NCI-H69 (cell line): ENCODE measurements at places on chromosomes 2 and 18.

DNA sequence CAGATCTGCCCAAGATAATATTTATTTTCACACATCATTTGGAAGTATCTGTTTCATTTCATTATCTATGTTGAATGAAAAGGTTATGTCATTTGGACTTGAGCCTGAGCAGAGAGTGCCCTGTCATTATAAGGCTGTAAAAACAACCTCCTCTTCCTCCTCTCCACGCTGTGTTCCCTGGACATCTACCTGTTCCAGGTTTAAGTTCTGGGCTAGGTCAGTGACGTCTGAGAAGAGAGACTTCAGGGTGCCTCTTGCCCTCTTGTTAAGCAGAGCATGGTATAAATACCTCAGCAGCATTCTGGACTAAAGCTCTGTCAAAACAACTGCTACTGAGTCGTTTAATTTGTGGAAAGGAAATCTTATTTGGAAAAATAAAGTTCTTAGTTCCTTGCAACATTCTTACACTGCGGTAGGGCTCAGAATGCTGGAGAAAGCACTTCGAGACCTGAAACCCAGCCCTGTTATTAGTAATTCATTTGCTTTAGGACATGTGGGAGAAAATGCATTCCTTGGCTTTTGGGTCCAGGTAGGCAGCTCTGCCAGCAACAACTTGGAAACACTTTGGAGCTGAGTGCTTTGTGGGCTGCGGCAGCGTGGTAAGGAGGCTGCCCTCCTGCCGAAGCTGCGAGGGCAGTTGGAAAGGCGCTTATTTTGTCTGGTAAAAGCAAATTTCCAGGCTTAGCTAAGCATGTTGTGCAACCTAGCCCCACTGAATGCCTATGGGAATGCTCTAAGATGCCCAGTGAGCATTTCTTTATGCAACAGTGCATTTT, 91.8 kb upstream of the NEDD4L start:
- no peak for DNase-seq

- no peak for DNase-seq
Measured at GRCh38 chr2:201262718-201263117, 2.4 kb downstream of the CASP8 start.

DNA sequence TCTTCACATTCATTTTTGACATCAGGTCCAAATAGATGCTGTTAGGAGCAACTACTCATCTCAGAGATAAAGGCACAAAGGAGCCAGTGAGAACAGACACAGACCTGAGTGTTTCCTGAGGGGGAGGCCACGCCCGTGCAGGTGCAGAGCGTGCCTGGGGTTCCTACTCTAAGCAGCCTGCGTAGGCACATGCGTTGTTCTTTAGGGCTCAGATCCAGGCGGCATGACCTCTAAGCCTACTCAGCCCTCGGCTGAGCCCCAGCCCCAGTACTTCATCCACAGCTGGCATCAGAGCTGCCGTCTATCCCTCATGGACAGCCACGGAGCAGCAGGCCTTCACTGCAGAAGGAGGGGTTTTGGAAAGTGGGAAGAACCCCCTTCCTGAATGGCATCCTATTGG, 54.9 kb upstream of the PXDN start:
- no peak for DNase-seq

DNA sequence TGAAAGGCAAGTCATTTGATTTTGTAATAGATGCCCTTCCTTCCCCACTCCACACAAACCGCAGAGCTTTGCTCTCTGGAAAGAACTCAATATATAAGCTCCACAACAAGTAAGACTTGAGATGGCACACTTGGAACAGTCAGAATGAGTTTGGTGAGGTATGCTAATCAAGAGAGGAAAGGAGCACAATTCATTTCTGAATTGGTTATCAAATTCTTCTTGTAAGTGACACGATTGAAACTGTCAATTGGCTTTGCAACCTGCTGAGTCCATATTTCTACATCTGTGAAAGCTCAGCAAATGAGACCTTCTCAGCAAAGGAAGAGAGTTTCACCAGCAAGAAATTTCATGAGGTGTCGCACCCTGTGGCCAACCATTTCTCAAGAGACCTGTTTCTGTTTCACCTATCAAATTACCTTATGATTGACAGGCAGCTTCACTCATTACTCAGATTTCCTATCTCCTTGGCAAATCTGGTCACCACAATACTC, 19.1 kb downstream of the CTLA4 start:
- DNase-seq: no peak

DNA sequence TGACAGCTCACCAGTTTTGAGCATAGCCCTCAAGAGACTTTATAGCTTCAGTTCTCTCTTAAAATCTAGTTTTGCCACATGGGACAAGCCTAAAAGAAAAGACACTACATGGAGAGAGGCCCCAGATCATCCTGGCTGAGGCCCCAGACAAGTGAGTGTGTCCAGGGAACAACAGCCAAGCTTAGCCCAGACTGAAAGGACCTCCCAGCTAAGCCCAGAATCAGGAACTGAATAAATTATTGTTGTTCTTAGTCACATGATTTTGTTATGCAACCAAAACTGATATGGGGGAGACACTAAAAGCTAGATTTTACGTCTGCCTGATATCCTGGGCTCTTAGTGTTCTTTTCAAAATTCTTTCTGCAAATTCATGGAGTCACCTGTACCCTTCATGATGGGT, 29.3 kb upstream of the LBH start:
- no peak for DNase-seq

DNA sequence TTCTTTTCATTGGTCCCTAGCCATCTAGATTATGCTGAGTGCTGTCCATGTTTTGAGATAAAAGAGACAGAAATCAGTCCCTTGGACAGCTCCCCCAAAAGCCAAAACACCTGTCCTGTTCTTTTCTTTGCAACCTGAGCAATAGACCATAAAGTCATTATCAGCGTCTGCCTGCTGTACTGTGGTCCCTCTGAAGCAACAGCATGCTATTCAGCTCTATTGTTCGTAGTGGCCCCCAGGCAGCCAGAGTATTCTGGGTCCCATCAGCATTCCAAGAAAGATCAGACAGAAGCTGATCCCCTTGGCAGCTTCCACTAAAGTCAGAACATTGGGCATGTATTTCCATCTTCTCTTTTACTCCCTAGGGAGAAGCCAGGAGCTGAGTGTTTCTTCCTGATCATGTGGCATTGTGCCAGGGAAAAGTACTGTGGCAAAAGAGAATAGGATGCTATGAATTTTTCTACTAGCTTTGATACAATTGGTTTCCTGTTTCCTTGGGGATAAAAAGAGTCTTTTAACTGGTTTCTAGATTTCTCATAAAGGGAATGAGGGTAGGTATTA, 33.6 kb upstream of the ZSWIM2 start:
- peak; percentile 53 for DNase-seq

DNA sequence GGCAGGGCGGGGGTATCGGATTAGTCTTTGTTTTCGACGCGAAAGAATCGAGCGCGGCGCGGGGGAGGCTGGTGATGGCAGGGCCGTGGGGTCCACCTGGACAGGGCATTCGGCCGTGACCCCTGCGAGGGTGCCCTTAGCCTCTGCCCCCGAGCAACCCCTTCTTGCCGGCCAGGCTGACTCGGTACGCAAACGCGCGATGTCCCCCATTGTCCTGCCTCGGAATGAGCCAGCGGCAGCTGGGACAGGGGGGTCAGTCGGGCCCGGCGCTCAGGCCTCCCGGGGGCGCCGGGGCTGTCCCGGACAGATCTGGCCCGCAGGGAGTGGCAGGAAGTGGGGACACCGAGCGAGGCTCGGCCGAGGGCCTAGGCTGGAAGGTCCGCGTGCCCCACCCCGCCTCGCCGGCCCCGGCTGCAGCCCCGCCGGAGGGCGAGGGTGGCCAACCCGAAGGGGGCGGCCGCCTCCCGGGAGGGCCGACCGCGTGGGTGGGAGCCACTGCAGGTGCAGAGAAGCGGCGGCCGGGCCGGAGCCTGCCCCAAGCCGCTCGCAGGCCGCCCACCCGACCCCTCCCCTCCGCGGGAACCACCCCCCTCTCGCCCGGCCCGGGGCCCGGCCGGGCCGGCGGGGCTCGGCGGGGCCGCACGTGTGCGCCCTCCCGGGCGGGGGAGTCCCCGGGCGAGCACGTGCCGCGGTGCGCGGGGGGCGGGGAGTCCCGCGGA, at the start of gene TET3:
TSS of gene TET3 (plus strand) at position 708 of the 719 bp plus-strand sequence. CDS start 1,494 bp downstream, outside the sequence.
- peak; percentile 48 for DNase-seq
